ENCODE measurements at places on chromosomes 13 and 19. TPM values are rescaled to one million over a fixed set of nuclear protein-coding genes. Genes with fewer than 3 reads are reported as not detected.

DNA sequence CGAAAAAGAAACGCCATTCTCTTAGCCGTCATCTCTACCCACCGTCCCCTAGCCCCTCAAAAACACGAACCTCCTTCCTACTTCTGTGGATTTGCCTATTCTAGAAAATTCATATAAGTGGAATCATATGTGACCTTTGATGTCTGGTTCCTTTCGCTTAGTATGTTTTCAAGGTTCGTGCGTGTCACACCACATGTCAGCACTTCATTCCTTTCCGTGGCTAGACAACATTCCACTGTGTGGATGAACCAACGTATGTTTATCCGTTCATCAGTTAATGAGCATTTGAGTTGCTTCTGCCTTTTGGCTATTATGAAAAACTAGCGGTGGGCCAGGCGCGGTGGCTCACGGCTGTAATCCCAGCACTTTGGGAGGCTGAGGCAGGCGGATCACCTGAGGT, 14.0 kb upstream of the PPP1R12C start:
- no peak for DNase-seq
- no peak overlapping the region for H3K4me3 ChIP-seq
- no peaks in the 10 kb centered on the region for H3K4me1 ChIP-seq
- no peaks in the 10 kb centered on the region for H3K36me3 ChIP-seq

DNA sequence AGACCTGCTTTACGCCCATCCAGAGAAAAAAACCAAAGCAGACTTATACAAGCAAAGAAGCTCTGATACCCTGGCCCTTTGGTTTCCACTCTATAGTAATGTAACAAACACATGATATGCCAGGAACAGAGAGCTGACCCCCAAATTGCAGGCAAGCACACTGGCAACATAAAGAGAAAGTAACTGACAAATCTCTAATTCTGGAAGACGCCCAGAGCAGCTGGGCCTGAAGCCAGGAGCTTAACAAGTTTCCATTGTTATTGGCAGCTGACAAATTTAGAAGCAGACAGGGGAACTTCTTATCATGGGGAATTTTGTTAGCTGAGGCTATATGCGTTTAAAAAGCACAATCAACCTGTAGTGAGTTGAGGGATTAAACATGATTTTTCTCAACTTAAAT, 158.0 kb downstream of the DLEU7 start:
- no peaks in the 10 kb centered on the region for H3K36me3 ChIP-seq
- no peak for DNase-seq
- no peaks in the 10 kb centered on the region for H3K4me1 ChIP-seq
- no peaks in the 10 kb centered on the region for H3K27me3 ChIP-seq
- H3K4me3 ChIP-seq: no peak overlapping the region
- no peak overlapping the region for H3K27ac ChIP-seq

GRCh38 chr13:95679722-95680121, 2.8 kb downstream of the DNAJC3 start:
- no peak for DNase-seq
- H3K4me1 ChIP-seq: peaks cover 54% of the 10 kb centered on the region
- H3K27ac ChIP-seq: no peak overlapping the region

- H3K27ac ChIP-seq: no peak overlapping the region
- H3K27me3 ChIP-seq: no peaks in the 10 kb centered on the region
- no peak overlapping the region for H3K4me3 ChIP-seq
- DNase-seq: no peak
- H3K4me1 ChIP-seq: no peaks in the 10 kb centered on the region
Measured at GRCh38 chr13:22092791-22093560, 422.1 kb downstream of the FGF9 start.

Gene SIGLECL1
- not detected for total RNA-seq

Gene NANOS3
- not detected for total RNA-seq

Gene KLK11
- not detected for total RNA-seq
